ENCODE measurements at places on chromosomes 16 and 17.

GRCh38 chr17:79187186-79187585, 112.6 kb downstream of the ENGASE start:
- no peak for DNase-seq

GRCh38 chr16:21203155-21203797, 8.1 kb downstream of the ZP2 start:
- DNase-seq, result no peak

GRCh38 chr16:83701494-83701893, 106.3 kb upstream of the HSBP1 start:
- peak; percentile 54 for DNase-seq

DNA sequence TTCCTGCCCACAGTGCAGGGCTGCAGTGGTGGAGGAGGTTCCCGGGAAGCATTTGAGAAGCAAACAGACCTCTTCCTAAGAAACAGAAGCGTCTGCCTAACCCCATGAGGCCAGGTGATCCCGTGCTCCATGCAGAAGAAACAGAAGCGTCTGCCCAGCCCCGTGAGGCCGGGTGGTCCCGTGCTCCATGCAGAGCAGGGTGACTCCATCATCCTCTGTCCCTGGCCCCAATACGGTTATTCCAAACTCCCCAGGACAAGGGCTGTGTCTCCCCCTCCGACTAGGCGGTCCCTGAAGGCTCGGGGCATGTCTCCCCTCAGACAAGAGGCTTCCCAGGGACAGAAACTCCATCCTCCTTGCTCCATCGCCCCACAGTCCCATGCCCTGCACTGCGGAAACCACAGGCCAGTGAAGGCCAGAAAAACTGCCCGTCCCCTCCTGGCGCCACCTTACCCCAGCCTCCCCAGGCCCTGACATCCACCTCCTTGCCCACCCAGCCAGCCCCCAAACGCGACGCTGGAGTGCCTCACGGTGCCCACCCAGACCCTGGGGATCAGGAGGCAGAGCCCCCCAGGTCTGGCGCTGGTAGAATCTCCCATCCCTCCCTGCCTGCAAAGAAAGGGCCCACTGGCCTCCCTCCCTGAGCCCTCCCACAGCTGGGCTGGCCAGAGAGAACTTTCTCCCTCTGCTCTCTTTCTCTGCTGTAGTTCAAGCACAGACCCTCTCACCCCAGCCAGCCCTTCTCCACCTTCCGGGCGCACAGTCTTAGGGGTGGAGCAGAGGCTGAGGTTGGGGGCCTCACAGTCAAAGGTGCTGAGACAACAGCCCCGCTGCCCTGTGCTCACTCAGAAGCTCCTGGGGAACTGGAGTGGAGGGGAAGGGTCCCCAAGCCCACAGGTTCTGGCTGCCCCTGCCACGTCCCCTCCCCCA, 30.6 kb upstream of the KRT17 start:
- no peak for DNase-seq

GRCh38 chr16:71493213-71493612, 4.1 kb upstream of the ZNF19 start:
- DNase-seq, result no peak

GRCh38 chr17:37197336-37197735, 178.4 kb upstream of the C17orf78 start:
- no peak for DNase-seq

GRCh38 chr16:54821731-54822130, 108.9 kb upstream of the IRX5 start:
- no peak for DNase-seq

DNA sequence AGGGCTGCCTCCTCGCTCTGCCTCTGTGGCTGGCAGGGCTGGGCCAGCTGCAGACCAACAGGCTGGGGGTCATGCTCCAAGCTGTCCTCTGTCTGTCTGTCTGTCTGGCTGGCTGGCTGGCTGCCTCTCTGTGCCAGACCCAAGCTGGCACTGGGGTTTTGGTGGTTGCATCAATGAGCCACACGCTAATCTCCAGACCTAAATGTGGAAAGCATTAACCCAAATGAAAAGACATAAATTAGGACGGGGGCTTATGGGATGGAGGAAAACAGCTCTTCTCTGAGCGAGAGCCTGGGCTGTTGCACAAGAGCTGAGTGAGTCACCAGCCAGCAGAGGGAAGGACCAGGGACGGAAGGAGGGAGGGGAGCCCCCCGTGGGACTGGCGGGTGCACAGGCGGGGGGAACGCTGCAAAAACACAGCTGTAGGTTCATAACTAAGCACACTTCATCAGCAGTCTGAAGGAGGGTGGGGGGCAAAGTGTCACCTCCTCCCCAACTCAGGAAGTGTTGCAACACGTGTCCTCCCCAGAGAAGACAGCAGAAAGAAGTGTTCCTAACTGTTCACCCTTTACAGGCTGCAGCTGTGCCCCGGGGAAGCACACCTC, 83.4 kb downstream of the GAS7 start:
- no peak for DNase-seq

DNA sequence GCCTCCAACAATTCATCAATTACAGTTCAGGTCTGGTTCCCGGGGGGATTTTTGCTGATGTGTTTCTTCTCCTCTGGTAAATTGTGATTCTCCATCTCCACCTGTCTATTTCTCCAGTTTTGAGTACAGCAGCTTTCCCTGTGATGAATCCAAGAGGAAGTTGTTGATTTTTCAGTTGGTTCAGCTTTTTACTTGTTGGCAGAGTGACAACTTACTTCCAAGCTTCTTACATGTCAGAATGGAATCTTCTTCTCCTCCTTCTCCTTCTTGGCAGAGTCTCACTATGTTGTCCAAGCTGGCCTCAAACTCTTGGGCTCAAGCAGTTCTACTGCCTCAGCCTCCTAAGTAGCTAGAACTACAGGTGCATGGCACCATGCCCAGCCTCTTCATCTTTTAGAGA, 33.4 kb upstream of the TMEM92 start:
- no peak for DNase-seq

GRCh38 chr17:50482516-50482915, 3.9 kb downstream of the RSAD1 start:
- peak; percentile 54 for DNase-seq

DNA sequence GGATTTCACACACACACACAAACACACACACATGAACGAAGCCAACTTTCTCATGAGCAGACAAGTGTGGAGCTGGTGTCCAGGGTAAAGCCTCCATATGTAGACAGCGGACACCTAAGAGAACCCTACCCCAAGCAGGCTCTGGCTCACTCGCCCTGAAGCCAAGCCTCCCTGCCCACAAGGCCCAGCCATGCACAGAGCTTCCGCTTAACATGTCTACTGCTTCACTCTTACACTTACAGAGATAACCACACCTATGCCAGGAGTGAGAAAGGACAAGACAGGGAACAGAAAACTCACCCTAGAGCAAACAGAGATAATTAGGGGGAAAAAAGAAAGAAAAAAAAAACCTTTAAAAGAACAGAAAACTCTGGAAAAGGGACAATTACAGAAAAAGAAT, 67.5 kb downstream of the CYTH1 start:
- DNase-seq, result no peak

DNA sequence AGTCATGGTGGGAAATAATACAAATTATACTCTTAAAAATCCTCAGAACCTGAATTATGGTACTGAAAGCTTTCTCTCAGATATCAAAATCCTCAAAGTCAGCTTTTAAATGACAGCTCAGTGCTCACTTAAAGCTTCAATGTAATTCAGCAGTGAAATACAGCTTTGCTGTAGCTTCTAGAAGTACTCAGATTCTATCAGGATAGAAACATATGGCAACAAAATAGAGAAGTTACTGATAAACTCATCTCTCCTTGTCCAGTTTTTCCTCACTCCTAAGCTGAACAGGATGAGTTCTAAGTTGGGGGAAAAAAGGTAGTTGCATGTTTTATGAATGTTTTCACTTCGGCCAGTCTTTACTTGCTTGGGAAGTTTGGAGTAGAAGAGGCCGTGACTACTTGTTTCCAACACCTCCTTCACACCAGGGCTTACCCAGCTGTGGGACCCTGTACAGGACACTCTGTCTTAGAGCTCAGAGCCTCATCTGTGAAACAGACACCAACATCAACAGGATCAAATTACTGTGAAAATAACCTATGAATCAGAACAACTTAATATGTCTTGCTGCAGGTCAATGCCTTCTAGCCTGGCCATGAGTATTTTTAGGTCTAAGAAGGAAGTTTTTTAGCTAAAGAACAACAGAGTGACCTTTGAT, 30.2 kb downstream of the OGFOD1 start:
- peak; percentile 29 for DNase-seq

GRCh38 chr16:7834771-7835431, 502.3 kb downstream of the RBFOX1 start:
- DNase-seq, result no peak

- no peak for DNase-seq
Observed at GRCh38 chr17:74049967-74050458, 153.5 kb upstream of the RPL38 start.

- DNase-seq, result no peak
Observed at GRCh38 chr17:12789075-12789480, 220 bp upstream of the ARHGAP44 start.

- no peak for DNase-seq
Observed at GRCh38 chr17:56697190-56697589, 103.7 kb downstream of the NOG start.

DNA sequence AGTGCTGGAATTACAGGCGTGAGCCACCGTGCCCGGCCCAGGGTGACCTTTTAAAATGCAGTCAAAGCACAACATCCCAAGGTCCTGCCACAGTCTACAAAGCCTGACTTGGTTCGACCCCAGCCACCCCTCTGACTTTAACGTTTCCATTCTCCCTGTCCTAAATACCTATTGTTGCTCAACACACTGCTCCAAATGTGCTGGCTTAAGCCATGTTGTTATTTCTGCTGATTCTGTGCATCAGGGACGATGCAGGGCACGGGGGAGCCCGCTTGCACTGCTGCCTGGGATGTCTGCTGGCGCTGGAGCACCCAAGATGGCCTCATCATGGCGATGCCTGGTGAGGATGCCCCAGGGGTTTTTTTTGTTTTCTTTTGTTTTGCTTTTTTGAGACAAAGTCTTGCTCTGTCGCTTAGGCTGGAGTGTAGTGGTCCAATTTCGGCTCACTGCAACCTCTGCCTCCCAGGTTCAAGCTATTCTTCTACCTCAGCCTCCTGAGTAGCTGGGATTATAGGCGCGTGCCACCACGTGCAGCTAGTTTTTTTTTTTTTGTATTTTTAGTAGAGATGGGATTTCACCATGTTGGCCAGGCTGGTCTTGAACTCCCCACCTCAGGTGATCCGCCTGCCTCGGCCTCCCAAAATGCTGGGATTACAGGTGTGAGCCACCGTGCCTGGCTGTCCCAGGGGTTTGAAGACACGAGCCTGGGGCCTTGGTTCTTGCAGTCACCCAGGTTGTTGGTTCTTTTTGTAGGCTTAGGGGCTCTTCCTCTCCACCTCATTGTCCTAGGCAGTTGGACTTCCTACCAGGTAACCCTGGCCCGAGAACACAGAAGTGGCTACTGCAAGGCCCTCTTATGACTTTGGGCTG, 22.9 kb downstream of the TMC7 start:
- DNase-seq, result no peak

- no peak for DNase-seq
Observed at GRCh38 chr16:49467540-49468372, 94.2 kb downstream of the C16orf78 start.

GRCh38 chr17:73969956-73970355, 233.5 kb upstream of the RPL38 start:
- no peak for DNase-seq

DNA sequence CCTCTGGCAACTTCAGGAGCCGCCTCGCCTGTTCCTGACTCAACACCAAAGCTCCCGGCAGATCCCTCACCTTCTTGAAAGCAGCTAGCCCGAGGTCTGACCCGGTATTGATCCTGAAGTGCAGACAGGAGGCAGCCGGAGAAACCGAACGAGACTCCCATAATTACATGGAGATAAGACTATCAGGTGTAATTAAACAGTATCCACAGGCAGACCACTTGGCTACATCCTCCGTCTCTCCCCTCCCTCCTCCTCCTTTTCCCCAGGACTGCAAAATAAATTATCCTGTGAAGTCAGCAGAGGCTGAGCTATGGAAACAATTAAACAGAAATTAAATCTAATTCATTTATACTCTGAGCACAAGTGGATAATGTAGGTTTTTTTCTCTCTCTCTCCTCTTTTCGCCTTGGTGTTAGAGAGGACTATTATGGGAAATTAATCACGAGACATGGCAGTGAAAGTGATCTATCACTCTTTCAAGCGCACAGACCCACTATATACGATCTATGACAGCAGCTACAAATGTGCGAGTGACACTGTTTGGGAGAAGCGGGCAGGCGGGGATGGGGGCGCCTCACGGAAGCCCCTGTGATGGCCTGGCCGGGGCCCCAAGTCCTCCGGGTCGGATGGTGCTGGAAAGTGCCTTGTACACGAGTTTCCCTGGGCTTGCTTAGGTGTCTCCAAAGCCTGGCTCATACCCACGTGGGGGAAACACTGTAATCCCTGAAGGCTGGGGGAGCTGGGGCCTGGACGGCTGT, 92.8 kb downstream of the RBFOX3 start:
- DNase-seq, result no peak

- DNase-seq, result no peak
Observed at GRCh38 chr17:1197379-1197778, 17.6 kb upstream of the ABR start.

DNA sequence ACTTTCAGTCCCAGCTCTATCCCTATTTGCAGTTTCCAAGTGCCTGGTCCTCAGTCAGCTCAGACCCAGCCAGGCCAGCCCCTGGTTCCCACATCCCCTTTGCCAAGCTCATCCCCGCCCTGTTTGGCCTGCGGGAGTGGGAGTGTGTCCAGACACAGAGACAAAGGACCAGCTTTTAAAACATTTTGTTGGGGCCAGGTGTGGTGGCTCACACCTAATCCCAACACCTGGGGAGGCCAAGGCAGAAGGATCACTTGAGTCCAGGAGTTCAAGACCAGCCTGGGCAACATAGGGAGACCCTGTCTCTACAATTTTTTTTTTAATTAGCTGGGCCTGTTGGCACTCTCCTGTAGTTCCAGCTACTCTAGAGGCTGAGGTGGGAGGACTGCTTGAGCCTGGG, 1.7 kb downstream of the STH start:
- DNase-seq, result no peak

DNA sequence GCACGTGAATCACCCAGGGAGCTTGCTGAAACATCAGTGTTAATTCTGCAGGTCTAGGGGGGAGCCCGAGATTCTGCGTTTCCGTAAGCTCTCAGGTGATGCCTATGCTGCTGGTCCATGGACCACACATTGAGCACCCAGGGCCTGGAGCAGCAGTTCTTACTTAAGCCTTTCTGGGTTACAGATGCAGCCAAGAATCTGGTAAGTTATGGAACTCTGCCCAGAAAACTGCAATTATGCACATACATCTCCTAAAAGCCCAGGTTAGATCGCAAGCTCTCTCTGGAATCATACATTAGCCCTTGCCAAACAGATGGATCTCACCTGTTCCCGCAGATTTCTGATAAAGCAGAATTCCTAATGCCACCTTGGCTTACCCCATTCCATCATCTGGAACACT, 265.9 kb upstream of the SALL1 start:
- no peak for DNase-seq

DNA sequence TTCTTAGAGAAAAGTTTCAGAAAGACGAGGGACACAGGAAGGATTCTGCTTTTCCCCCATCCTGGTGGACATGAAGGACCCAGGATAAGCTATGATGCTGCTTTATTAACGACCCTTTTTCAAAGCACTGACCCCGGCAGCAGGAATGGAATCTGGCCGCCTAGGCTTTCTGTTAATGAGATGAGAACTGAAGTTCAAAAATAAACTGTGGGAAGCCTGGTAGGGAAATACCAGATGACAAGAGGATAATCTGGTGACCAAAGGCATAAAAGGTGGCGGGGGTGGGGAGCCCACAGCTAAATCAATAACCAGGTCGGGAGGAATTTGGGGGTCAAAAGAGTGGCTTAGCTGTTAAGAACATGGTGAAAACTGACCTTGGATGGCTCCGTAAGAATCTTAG, 171.0 kb downstream of the XYLT1 start:
- DNase-seq, result no peak

Measured in right renal cortex interstitium (tissue), 3 donors.